ENCODE measurements at places on chromosomes 6 and 20.

DNA sequence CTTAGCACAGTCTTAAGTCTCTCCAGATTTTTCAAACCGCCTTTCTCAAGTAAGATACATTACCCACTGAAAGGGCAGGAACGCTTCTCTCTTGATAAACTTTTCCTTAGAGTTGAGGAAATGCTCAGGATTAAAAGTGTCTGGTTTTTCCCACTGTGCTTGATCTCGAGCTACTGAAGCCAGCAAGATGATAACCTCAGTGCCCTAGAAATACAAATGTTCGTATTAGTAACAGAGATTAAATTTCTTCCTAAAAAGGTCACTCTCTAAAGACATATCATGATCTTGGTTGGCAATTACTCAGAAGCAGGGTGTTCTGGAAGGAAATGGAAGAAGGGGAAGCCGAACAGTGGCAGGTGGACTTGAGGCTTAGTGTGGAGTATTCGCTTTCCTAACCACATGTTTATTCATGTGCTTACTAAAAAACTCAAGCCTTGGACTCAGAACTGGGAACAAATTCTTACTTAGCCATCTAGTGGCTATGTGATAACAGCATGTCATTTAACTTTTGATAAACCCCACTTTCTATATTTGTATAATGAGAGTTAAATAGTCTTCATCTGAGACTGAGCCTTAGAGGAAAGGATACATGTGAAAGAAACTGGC, 20.1 kb downstream of the C6orf141 start:
- no peak for DNase-seq
- H3K27me3 ChIP-seq, result peaks cover 3% of the 10 kb centered on the region
- no peaks in the 10 kb centered on the region for H3K36me3 ChIP-seq
- H3K27ac ChIP-seq, result no peak overlapping the region

DNA sequence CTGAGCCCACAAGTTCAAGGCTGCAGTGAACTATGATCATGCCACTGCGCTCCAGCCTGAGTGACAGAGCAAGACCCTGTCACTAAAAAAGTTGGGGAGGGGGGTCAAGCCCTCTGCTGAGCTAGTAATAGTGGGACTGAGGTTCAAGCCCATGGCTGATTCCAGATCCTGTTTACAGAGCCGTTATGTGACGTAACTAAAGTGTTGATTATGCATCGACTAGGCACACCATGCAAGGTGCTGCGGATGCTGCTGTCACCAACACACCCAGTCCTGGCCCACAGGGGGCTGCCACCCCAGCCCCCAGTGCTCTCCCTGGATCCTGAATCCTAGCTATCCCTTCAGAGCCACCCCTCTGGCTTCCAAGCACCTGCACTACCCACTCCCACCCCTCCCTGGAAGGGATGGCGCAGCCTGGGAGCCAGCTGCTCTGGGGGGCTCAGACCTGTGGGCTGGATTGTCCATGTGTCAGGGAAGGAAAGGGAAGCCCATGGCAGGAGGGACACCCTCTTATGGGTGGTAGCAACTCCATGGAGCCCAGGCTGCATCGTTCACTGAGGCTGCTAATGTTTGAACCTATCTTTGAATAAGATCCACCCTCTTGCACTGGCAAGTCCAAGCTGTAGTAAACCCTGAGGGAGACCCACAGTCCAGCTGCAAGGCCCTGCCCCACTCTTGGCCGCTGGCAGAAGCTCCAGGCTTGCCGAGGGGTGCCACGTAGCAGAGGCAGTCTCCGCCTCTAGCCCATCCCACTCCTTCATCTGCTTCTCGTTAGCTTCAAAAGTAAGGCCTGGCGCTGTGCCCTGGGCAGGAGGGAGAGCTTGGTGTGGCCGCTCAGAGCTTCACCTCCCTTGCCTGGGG, 95.0 kb downstream of the SNX5 start:
- H3K27ac ChIP-seq, result no peak overlapping the region
- H3K4me3 ChIP-seq, result no peak overlapping the region
- DNase-seq, result no peak
- peaks cover 23% of the 10 kb centered on the region for H3K4me1 ChIP-seq

GRCh38 chr6:81564470-81565068, 187.9 kb downstream of the TENT5A start:
- no peaks in the 10 kb centered on the region for H3K27me3 ChIP-seq
- H3K4me3 ChIP-seq, result no peak overlapping the region
- no peak for DNase-seq
- H3K36me3 ChIP-seq, result no peaks in the 10 kb centered on the region
- no peaks in the 10 kb centered on the region for H3K4me1 ChIP-seq

GRCh38 chr6:168188369-168189199, 109.6 kb upstream of the FRMD1 start:
- no peak for DNase-seq
- no peaks in the 10 kb centered on the region for H3K4me1 ChIP-seq
- H3K36me3 ChIP-seq, result no peaks in the 10 kb centered on the region
- no peak overlapping the region for H3K27ac ChIP-seq

DNA sequence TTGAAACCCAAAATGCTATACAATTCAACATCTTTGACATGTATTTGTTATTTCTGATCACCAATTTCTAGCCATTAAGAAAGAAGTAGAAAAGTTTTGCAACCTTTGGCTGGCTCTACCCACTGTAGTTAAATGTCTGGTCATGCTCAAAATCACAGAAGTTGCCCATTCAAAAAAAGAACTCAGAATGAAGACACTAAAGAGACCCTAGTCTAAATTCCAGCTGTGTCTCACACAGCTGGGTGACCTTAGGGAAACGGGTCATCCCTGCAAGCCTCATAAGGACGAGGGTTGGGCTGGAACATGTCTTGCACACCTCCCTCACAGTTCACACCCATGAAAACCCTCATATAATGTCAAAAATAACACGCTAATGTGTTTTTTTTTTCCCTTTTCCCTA, 10.3 kb downstream of the FOXQ1 start:
- H3K27me3 ChIP-seq, result peaks cover 38% of the 10 kb centered on the region
- no peak overlapping the region for H3K27ac ChIP-seq
- no peak overlapping the region for H3K4me3 ChIP-seq
- no peaks in the 10 kb centered on the region for H3K4me1 ChIP-seq
- DNase-seq, result no peak

DNA sequence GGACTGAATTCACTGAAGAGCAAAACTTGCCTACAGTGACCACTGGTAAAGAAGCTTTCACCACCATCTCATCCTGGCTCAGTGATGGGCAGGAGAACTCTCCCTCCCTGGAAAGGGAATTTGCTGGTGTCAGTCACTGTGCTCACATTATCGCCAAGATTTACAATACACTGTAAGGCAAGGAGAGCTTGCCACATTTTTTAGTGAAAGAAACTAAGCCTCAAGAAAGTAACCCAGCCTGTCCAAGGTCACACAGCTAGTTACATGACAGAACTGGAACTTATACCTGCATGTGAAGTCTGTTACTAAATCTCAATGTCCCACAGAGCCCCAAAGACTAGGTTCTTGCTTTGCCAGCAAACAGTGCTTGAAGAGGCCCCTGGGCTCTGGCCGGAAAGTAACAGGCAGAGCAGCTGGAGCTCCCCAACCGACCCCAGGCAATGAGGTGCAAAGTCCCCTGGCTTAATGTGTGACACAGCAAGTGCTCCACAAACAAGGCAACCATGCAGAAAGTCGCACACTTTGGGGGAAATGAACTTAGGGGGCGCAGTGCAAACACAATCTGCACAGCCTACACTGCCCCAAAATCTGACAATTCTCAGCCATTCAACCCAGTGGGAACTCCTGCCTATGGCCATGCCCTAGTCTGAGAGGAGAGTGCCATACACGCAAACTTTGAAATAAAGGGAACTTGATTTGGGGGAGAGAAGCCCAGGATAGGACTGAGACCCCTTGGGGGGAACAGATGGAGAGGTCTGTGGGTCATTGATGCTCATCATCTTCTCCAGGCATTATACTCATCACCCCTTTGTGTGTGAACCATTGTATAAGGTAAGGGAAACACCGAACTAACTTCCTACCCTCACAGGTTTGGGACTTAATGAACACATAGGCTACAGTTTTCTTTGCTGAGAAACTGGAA, 1.9 kb downstream of the BCL2L1 start:
- peaks cover 52% of the 10 kb centered on the region for H3K4me1 ChIP-seq
- peaks cover 59% of the 10 kb centered on the region for H3K36me3 ChIP-seq
- H3K27ac ChIP-seq, result peak overlapping the region; percentile 98

DNA sequence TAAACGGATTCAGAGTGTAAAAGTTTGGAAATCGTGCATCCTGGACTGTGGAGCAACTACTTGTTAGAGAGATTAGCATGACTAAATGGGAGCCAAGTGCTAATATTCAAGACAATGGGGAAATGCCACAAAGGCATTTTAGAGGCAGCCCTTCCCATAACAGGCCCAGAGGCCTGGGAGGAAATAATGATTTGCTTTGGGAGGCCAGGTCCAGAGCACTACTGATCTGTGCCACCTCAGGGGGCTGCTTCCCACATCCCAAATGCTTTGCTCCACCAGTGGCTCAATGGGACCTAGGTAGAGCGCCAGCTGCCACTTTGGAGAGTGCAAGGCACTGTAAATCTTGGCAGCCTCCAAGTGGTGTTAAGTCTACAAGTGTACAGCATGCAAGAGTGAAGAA, 91.9 kb upstream of the HSF2 start:
- H3K4me1 ChIP-seq, result no peaks in the 10 kb centered on the region
- no peaks in the 10 kb centered on the region for H3K27me3 ChIP-seq
- H3K36me3 ChIP-seq, result no peaks in the 10 kb centered on the region
- no peak overlapping the region for H3K27ac ChIP-seq
- DNase-seq, result no peak
- H3K4me3 ChIP-seq, result no peak overlapping the region

- H3K4me3 ChIP-seq, result no peak overlapping the region
- no peak overlapping the region for H3K27ac ChIP-seq
- H3K36me3 ChIP-seq, result no peaks in the 10 kb centered on the region
- no peak for DNase-seq
Measured at GRCh38 chr20:46573788-46574584, 23.5 kb upstream of the OCSTAMP start.

GRCh38 chr6:35581633-35582032, 68.9 kb upstream of the TULP1 start:
- no peak overlapping the region for H3K4me3 ChIP-seq
- DNase-seq, result no peak
- H3K27ac ChIP-seq, result peak overlapping the region; percentile 69
- peaks cover 36% of the 10 kb centered on the region for H3K36me3 ChIP-seq

- H3K36me3 ChIP-seq, result no peaks in the 10 kb centered on the region
- no peaks in the 10 kb centered on the region for H3K4me1 ChIP-seq
- H3K27me3 ChIP-seq, result no peaks in the 10 kb centered on the region
Measured at GRCh38 chr20:42963796-42964195, 225.9 kb downstream of the PTPRT start.

DNA sequence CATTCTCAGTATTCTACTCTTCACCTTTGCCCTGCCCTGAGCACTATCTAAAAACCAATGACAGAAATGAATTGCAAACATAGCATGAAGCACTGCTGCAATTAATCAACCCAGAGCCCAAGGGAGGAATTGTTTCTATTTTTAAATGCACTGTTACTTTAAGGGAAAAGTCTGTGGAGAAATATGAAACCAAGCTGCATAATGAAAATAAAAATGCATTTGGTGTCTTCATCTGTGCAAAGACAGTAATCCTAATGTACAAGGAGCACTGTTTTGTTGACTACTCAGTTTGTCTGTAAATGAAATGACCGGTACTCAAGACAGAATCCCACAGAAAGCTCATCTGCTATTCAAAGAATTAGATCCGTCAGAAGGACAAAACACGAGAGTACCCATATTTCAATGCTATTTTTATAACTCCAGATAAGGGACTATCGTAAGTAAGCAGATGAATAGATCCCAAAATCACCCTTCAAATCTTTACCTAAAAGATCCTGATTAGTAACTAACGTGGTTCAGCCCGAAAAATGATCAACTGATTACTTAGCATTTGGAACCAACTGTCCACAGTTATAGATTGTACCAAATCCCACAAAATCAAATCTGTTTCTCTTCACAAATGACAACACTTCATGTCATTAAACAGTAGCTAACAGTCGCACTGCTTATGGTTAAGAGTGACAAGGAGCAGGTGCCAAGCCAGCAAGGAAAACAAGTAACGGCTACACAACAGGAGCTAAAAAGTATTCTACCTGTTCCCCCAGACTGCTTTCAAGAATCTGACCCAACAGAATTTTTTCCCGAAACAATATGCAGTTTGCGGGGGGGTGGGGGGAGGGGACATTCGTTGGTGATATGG, 2.4 kb downstream of the KIF13A start:
- H3K27ac ChIP-seq, result no peak overlapping the region
- no peak for DNase-seq
- H3K4me3 ChIP-seq, result no peak overlapping the region
- H3K36me3 ChIP-seq, result no peaks in the 10 kb centered on the region

DNA sequence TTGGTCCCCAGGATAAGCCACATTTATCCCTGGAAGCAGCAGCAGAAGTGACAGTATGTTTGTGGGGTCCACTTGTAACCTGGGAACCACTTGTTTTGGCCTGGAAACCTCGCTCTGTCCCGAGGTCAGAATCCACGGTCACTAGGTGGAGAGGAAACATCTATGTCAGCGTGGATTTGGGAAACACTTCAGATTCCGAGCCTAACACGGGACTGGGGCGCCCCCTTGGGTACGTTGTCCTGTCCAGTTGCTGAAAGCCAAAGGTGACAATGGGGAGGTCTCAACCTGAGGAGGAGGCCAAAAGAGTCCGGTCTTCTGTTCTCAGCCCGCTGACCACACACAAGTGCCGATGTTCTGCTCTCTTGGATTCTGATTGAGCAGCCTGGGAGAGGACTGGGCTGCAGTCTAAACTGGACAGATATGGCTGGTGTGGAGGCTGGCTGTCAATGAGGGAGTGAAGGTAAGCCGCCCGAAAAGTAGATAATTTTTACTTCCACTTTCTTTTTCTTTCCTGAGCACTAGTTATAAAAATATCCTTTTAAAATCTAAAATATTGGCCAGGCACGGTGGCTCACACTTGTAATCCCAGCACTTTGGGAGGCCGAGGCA, 4.9 kb upstream of the ZFP57 start:
- H3K27me3 ChIP-seq, result peaks cover 6% of the 10 kb centered on the region
- no peak overlapping the region for H3K4me3 ChIP-seq
- no peaks in the 10 kb centered on the region for H3K36me3 ChIP-seq
- H3K27ac ChIP-seq, result no peak overlapping the region
- H3K4me1 ChIP-seq, result peaks cover 3% of the 10 kb centered on the region
- no peak for DNase-seq

- peaks cover 25% of the 10 kb centered on the region for H3K4me1 ChIP-seq
- H3K4me3 ChIP-seq, result no peak overlapping the region
- peak overlapping the region; percentile 69 for H3K27ac ChIP-seq
- H3K27me3 ChIP-seq, result no peaks in the 10 kb centered on the region
- DNase-seq, result no peak
Measured at GRCh38 chr20:56372850-56373249, 14.1 kb downstream of the FAM210B start.

DNA sequence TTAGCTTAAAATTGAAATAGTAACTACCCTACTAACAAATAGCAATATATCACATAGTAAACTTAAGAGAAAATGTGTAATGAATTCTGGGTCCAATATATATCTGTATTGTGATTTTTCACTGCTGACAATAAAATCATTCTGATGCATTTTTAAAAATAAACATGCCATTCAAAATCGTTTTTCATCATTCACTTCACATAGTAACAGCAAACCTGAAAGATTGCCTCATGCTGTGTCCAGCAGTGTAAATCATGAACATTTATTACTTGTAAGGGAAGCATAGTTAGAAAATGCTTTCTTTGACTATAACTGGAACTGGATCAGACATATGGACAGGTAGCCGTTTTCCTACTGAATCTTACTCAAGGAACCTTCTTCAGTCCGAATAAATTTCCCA, 446.1 kb downstream of the UTRN start:
- H3K27me3 ChIP-seq, result no peaks in the 10 kb centered on the region
- H3K4me3 ChIP-seq, result no peak overlapping the region
- no peak for DNase-seq
- H3K36me3 ChIP-seq, result peaks cover 46% of the 10 kb centered on the region

- H3K27ac ChIP-seq, result no peak overlapping the region
- H3K27me3 ChIP-seq, result peaks cover 37% of the 10 kb centered on the region
- H3K4me1 ChIP-seq, result peaks cover 12% of the 10 kb centered on the region
- peak; percentile 51 for DNase-seq
- no peaks in the 10 kb centered on the region for H3K36me3 ChIP-seq
- no peak overlapping the region for H3K4me3 ChIP-seq
Measured at GRCh38 chr20:34190679-34191090, 50.5 kb upstream of the ASIP start.
